Forelimb muscle (tissue), 1 donor: ENCODE measurements at places on chromosomes 4 and X.

- no peak for DNase-seq
These were observed 197.4 kb downstream of the PTTG2 start for GRCh38 chr4:38157592-38157991.

- DNase-seq, result no peak
These were observed 151.3 kb downstream of the COMMD8 start for GRCh38 chr4:47312170-47312569.

- DNase-seq, result no peak
These were observed 381.4 kb downstream of the BCOR start for GRCh38 chrX:39716401-39716800.

DNA sequence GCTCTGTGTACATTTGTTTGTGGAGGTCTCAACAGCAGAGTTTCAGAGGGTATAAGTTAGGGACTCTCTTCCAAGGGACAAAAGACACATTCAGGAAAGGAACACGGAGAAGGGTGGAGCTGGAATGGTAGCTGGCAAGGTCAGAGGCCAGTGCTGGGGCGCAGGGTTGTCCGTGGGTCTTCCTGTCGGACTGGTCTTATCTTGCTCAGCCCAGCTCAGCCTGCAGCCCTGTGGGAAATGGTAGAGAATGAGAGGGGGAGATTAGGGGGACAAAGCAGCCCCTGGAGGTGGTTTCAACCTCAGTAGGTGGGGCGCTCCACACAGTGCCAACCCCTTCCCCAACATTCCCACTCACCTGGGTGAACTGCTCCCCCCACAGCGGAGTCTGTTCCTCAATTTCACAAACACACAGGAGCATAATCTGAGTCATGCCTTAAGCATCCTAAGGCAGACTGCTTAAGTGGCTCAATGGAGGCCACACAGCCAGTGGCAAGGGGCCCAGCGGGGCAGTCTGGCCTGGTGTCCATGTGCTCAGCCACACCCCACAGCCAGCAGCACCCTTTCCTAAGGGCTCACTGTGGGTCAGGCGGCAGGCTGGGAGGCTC is 6.9 kb upstream of the HDAC6 start:
- DNase-seq, result no peak

DNA sequence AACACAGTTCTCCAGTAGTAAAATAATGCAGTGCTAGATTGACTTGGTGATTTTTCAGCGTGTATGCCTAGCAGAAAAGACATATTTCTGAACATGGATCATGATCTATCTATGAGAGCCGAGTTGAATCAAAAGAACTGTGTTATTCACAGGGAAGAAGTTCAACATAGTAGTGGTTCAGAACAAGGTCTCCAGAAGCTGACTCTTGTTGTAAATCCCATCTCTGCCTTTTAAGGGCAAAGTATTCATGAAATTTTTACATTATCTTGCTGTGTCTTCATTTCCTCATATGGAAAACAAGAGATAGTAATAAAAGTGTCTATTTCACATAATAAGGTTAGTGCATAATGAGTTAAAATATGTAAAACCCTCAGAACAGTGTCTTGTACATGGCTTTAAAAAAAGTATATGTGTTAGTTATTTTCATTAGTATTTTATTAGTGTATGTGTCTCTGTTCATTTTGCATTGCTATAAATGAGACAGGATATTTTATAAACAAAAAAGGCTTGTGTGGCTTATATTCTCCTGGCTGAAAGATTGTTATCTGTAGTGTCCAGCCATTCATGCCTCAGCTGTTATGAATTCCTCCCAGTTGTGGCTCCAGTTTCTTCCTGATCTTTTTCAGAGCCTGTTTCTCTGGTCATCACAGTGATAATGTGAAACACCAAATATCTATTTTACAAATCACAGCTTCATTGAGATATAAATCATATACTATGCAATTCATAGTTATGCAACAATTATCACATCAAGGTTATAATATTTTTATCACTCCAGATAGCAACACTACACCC is 1351.2 kb downstream of the STIM2 start:
- no peak for DNase-seq

DNA sequence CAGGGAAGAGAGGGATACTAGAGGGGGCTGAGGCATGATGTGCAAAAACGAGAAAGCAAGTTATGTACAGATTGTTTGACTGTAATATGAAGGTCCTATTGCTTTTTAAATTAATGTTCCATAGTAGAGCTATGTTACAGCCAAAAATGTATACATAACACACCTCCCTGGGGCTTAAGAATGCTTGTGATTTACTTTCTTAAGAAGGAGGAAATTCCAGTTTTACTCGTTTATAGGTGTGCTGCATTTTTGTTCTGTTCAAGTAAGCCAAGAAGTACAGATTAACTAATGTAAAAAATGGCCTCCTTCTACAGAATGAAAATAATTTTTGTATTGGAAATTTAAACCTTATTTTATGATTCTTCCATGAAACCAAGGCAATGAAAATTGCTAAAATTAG is 614.4 kb upstream of the NR3C2 start:
- DNase-seq, result no peak

GRCh38 chr4:21507439-21507838 is 441.1 kb downstream of the KCNIP4 start:
- DNase-seq, result no peak

DNA sequence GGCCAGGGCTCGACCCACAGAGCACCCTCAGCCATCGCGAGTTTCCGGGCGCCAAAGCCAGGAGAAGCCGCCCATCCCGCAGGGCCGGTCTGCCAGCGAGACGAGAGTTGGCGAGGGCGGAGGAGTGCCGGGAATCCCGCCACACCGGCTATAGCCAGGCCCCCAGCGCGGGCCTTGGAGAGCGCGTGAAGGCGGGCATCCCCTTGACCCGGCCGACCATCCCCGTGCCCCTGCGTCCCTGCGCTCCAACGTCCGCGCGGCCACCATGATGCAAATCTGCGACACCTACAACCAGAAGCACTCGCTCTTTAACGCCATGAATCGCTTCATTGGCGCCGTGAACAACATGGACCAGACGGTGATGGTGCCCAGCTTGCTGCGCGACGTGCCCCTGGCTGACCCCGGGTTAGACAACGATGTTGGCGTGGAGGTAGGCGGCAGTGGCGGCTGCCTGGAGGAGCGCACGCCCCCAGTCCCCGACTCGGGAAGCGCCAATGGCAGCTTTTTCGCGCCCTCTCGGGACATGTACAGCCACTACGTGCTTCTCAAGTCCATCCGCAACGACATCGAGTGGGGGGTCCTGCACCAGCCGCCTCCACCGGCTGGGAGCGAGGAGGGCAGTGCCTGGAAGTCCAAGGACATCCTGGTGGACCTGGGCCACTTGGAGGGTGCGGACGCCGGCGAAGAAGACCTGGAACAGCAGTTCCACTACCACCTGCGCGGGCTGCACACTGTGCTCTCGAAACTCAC is 3.6 kb downstream of the MID1IP1 start:
- no peak for DNase-seq

- DNase-seq, result no peak
These were observed 54.2 kb downstream of the MND1 start for GRCh38 chr4:153398713-153399112.

DNA sequence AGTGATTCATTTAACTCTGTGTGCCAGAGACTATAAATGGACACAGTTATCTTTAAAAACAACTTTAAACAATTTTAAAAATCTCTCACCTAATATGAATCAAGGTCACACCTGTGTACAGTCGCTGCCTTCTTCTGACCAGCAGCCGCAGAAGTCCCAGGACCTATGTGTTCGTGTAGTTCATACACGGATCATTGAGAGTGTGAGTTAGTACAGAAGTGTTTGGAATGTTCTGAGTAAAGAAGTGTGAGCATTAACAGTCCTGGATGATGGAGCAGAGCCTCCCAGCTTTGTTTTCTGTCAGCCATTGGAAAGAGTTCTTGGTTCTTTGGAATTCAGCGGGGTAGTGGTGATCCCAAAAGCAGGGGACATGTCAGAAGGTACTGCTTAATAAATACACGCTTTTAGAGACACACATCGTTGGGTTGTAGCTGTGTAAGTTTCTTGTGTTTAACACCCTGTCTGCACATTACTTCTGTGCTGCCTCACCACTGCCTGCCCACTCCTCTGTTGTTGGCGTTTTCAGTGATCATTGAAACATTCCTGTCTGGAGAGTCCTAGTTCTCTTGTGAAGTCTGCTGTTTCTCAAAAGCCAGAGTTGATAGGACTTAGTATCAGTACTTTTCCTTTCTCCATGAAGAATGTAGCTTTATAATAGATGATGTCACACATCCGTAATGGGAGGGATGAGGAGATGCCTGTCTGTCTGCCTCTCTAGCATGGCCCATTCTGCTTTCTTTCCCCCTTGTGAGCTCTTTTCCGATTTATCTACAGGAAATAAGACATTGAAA is 90.6 kb downstream of the PTTG2 start:
- DNase-seq, result no peak

DNA sequence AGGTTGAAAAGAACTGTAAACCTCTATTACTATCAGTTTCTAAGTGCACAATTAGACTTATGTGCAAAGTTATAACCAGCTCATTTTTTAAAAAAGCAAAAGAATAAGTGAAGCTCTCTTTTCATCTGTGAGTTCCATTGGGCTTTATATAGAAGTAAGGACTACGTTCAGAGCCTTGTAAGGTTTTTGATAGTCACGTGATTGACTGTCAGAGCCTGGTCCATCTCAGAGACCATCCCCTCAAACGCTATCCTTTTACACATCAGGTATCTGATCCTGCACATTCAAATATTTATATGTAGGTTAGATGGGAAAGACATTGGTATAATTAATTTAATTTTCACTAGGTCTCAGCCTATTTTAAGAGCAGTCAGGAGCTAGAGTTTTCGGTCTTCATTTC is 279.3 kb downstream of the INPP4B start:
- DNase-seq, result no peak
